ENCODE measurements at places on chromosomes 2 and 18. TPM values are rescaled to one million over a fixed set of nuclear protein-coding genes. Genes with fewer than 3 reads are reported as not detected.

GRCh38 chr2:207760453-207760852 lies 9.3 kb downstream of the FZD5 start:
- DNase-seq = no peak
- no peak overlapping the region for H3K27ac ChIP-seq
- H3K36me3 ChIP-seq = no peaks in the 10 kb centered on the region
- no peaks in the 10 kb centered on the region for H3K27me3 ChIP-seq

GPAT2 gene
- 0.38 TPM for polyA plus RNA-seq

DNA sequence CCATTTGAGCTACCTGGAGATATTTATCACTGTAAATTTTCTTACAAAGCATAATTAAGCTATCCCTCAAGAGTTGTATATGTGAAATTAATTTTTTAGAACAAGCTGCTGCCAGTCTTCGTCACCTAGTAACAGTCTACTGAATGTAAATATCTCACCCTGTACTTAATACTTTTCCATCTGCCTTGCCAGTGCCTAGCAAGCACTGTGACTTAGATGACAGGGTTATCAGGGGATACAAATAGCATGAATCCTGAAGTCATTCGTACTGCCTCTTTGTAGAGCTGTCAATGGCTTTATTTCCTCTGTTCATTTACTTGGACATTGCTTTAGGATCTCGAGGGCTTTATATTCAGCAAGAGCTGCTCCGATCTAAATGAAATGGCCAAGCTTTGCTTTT lies 763.6 kb downstream of the ADCYAP1 start:
- H3K36me3 ChIP-seq = no peaks in the 10 kb centered on the region
- H3K4me1 ChIP-seq = no peaks in the 10 kb centered on the region
- no peak for DNase-seq
- no peak overlapping the region for H3K4me3 ChIP-seq
- no peaks in the 10 kb centered on the region for H3K27me3 ChIP-seq
- no peak overlapping the region for H3K27ac ChIP-seq

POU3F3 gene
- not detected for polyA plus RNA-seq

VPS4B gene
- polyA plus RNA-seq = 49.2 TPM

GRCh38 chr18:13289481-13290205 lies 71.1 kb downstream of the LDLRAD4 start:
- H3K4me3 ChIP-seq = no peak overlapping the region
- peak; percentile 8 for DNase-seq
- H3K36me3 ChIP-seq = no peaks in the 10 kb centered on the region
- no peaks in the 10 kb centered on the region for H3K27me3 ChIP-seq
- H3K4me1 ChIP-seq = no peaks in the 10 kb centered on the region

GRCh38 chr18:9994701-9995235 lies 81.0 kb downstream of the VAPA start:
- H3K27ac ChIP-seq = no peak overlapping the region
- no peak for DNase-seq
- H3K36me3 ChIP-seq = no peaks in the 10 kb centered on the region
- no peaks in the 10 kb centered on the region for H3K4me1 ChIP-seq

DNA sequence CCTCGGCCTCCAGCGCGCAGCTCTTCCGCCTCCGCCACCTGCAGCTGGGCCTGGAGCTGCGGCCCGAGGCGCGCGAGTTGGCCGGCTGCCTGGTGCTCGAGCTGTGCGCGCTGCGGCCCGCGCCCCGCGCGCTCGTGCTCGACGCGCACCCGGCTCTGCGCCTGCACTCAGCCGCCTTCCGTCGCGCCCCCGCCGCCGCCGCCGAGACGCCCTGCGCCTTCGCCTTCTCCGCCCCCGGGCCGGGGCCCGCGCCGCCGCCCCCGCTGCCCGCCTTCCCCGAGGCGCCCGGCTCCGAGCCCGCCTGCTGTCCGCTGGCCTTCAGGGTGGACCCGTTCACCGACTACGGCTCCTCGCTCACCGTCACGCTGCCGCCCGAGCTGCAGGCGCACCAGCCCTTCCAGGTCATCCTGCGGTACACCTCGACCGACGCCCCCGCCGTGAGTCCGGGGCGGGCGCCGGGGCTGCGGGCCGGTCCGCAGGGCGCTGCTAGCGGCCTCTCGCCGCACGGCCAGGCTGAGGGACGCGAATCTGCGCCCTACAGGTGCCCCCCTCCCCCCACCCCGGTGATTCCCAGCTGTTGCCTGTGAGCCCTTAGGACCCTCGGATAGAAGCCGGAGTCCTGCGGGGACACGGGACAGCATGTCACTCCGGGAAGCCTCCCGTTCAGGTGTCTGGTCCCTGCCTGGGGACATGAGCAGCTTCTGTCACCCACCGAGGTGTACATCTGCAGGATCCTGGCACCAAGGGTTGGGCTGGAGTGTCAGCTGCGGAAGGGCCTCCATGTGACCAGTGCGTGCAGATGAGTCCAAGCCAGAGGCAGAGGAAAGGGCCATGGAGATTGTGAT lies 616 bp downstream of the RNPEPL1 start:
- no peaks in the 10 kb centered on the region for H3K36me3 ChIP-seq
- DNase-seq = peak; percentile 75
- H3K4me1 ChIP-seq = peaks cover 17% of the 10 kb centered on the region
- H3K27ac ChIP-seq = no peak overlapping the region

DNA sequence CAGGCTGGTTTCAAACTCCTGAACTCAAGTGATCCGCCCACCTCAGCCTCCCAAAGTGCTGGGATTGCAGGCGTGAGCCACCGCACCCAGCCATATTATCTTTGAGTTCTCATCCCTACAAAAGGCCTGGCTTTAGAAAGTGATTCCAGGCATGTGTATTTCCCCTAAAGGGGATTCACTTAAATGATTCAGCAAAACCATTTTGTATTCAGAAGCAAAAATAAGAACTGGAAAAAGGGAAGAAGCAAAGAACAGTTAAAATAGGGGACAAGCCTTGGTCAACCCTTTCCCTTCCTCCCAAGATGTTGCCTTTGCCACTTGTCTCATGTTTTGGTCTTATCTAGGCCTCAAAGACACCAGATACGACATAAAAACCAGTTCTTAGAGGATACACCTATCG lies 10.5 kb downstream of the TM4SF20 start:
- no peak overlapping the region for H3K4me3 ChIP-seq
- no peaks in the 10 kb centered on the region for H3K27me3 ChIP-seq
- peak overlapping the region; percentile 90 for H3K27ac ChIP-seq
- no peaks in the 10 kb centered on the region for H3K36me3 ChIP-seq

RNF181 gene
- polyA plus RNA-seq = 294 TPM

- H3K4me1 ChIP-seq = peaks cover 59% of the 10 kb centered on the region
- DNase-seq = no peak
- no peak overlapping the region for H3K27ac ChIP-seq
Observed at GRCh38 chr2:65353927-65354326, 78.5 kb downstream of the SPRED2 start.

GRCh38 chr2:46269001-46269400 lies 28.2 kb upstream of the EPAS1 start:
- H3K36me3 ChIP-seq = no peaks in the 10 kb centered on the region
- peaks cover 18% of the 10 kb centered on the region for H3K4me1 ChIP-seq
- H3K27ac ChIP-seq = no peak overlapping the region
- H3K27me3 ChIP-seq = no peaks in the 10 kb centered on the region
- no peak overlapping the region for H3K4me3 ChIP-seq
- peak; percentile 69 for DNase-seq

DNA sequence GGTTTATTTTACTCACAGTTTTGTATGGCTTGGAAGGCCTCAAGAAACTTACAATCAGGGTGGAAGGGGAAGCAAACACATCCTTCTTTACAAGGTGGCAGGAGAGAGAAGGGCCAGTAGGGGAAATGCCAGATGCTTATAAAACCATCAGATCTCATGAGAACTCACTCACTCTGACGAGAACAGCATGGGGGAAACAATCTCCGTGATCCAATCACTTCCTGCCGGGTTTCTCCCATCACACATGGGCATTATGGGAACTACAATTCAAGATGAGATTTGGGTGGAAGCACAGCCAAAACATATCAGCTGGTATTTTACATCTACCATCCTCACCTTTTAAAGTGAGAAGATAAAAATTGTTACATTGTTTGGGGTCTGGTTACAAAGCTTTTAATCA lies 427.9 kb upstream of the CDH7 start:
- no peak for DNase-seq
- H3K4me1 ChIP-seq = no peaks in the 10 kb centered on the region
- H3K36me3 ChIP-seq = no peaks in the 10 kb centered on the region

CENPA gene
- 12.1 TPM for polyA plus RNA-seq

- H3K4me1 ChIP-seq = no peaks in the 10 kb centered on the region
- no peak for DNase-seq
- H3K27me3 ChIP-seq = no peaks in the 10 kb centered on the region
- no peak overlapping the region for H3K27ac ChIP-seq
Observed at GRCh38 chr18:75754433-75754832, 326.9 kb upstream of the SMIM21 start.

GRCh38 chr18:45166341-45166835 lies 448.9 kb upstream of the SLC14A2 start:
- H3K4me3 ChIP-seq = 0 out of 2 replicates have a peak overlapping the region, but pooled peaks have one; percentile 26
- H3K36me3 ChIP-seq = no peaks in the 10 kb centered on the region
- peaks cover 72% of the 10 kb centered on the region for H3K4me1 ChIP-seq
- H3K27me3 ChIP-seq = no peaks in the 10 kb centered on the region
